ENCODE measurements at places on chromosomes 6 and 20.

GRCh38 chr20:61092251-61092650 is 159.8 kb upstream of the CDH4 start:
- no peak for DNase-seq

GRCh38 chr6:52154381-52154780 is 31.8 kb upstream of the IL17A start:
- no peak for DNase-seq

DNA sequence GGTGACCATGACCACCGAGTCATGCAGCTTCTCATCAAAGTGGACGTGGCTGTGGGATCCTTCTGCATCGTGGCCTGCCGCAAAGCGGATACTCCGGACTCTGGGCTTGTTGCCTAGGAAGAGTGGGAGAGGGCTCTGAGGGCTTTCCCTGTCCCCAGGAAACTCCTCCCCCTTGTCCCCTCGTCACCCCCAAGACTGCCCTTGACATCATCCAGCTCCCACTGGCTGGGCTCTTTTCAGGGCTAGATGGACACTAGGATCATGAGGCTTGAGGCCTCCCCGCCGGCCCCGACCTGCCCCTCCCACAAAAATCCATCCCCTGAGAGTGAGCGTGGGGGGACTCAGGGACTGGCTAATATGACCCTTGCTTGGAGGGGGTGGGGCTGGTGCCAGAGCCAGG is 9.0 kb downstream of the ADISSP start:
- DNase-seq: no peak

DNA sequence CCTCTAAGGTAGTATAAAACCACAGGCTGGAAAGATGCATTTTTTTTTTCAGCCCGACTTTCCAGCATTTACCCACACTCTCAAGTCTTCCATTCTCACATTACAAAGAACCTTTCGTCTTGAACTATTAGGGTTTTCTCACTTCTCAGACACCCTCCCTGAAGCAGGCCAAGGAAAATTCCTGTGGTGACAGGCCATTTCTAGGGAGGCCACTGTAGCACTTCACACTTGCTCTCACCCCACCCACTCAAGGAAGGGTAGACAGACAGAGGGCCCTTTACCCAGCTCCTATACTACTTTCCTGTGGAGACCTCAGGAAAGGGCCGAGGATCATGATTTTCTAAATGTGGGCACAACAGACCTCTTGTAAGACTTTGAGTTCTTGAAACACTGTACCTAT is 27.7 kb downstream of the KCNS1 start:
- no peak for DNase-seq

DNA sequence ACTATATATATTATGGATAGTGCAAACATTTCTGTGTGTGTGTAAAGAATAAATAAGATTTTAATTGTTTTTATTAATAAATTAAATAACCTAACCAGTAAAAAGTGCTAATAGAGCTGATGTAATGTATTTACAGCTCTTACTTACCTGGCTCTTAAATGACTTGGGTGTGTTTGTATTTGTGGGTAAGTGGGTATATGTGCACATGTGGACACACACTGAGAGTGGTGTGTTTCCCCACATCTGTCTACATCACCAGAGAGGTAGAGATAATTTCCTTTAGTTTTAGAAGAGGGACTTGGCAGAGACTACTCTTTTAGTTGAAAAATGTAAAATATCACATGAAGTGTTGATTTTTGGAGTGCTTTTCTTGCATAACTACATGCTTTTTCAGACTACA is 76.0 kb downstream of the UST start:
- no peak for DNase-seq

Data from stimulated activated CD4-positive, alpha-beta T cell treated with anti-CD3 and anti-CD28 coated beads, TNF-alpha, amount 100 ng/mL, for 4 hours (primary cell).